CD4-positive, alpha-beta T cell (primary cell): ENCODE measurements at places on chromosomes 1 and 21.

- peak; percentile 77 for DNase-seq
Observed at GRCh38 chr1:192538407-192539296, 36.9 kb upstream of the RGS1 start.

DNA sequence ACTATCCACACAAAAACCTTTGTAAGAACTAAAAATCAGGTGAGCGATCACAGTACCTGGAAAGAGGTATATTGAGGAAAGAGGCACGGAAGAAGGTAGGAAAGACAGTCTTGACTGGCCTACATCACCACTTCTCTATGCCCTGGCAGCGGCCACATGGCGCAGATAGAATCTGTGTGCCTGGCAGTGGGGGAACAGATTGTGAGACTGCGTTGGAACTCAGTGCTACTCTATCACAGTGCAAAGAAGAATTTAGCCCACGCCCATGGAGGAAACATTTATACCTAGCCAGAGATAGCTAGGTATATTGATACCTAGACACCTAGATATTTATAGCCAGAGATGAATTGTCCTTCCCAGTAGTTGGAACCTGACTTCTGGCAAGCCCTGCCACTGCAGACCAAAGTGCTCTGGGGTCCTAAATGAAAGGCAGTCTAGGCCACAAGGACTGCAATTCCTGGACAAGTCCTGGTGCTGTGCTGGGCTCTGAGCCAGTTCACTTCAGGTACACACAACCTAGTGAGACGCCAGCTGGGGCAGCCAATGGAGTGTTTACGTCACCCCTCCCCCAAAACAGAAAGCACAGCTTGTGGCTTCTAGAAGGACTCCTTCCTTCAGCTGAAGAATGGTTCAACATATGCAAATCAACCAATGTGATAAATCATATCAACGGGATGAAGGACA, 51.9 kb downstream of the DHX9 start:
- no peak for DNase-seq

GRCh38 chr1:28601696-28602095, 9.6 kb downstream of the RAB42 start:
- DNase-seq, result no peak

DNA sequence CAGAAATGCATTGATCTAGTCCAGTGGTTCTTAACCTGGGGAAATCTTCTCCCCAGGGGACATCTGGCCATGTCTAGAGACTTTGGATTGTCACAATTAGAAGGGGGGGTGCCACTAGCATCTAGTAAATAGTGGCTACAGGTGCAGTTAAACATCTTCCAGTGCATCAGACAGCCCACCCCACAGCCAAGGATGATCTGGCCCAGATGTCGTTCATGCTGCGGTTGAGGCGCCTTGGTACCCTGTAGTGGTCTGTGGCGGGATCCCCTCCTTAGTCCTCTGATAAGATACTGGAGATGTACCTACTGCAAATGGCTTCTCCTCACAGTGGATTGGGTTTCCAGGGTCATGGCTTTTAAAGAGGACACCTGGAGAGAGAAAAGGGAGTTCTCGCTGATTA, 69.8 kb downstream of the PRDM2 start:
- DNase-seq, result no peak

DNA sequence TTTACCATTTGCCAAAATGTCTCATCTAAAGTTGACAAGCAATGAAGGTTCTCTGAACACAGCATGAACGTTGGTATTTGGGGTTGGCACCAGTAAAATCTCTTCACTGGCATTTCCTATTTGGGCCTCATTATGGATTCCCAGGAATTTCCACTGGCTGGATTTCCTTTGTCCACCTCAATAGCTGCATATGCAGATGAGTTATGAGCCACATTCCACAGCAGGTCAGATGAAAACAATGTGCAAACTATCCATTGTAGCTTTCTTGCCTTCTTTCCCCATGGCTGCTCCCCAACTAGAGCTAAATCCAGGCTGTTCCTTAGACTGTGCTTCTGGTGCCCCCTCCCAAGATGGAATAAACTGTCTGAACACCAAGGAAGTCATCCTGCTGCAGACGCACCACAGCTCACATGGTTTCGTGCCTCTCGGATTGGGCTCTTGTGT, 168.1 kb upstream of the FGGY start:
- no peak for DNase-seq

GRCh38 chr1:172154551-172154950, 265.9 kb upstream of the C1orf105 start:
- no peak for DNase-seq

DNA sequence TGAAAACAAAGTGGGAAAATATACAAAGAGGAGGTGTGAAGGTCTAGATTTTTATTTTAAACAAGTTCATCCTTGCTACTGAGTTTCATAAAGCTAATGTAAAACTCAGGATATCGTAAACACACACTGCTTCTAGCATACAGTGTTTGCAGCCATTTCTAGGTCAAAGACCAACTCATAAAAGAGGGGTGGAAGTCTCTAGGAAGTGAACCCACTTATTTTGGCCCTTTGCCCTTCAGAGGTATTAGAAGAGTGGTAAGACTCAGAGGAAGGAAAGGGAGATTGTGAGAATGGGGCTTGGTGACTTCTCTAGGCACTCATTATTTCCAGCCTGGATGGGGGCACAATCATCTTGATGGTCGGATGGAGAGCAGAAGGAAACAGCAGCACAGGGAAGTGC, 91.2 kb downstream of the TNFSF18 start:
- DNase-seq, result no peak
